ENCODE measurements at places on chromosomes 12 and 14.

GRCh38 chr14:50213795-50214194 lies 17.6 kb downstream of the SOS2 start:
- no peak for DNase-seq

- no peak for DNase-seq
Observed at GRCh38 chr12:50639721-50640120, 124.2 kb upstream of the ATF1 start.

GRCh38 chr12:123083661-123084571 lies 67.0 kb downstream of the PITPNM2 start:
- DNase-seq, result no peak

- no peak for DNase-seq
Observed at GRCh38 chr14:94312481-94313246, 10.5 kb downstream of the SERPINA6 start.

GRCh38 chr14:28751467-28752058 lies 15.0 kb upstream of the FOXG1 start:
- DNase-seq, result no peak

GRCh38 chr12:66915306-66915904 lies 236.5 kb upstream of the GRIP1 start:
- no peak for DNase-seq

- DNase-seq, result no peak
Observed at GRCh38 chr14:81437244-81437643, 37.1 kb upstream of the STON2 start.

GRCh38 chr12:42588524-42589464 lies 752 bp downstream of the PRICKLE1 start:
- DNase-seq, result no peak

GRCh38 chr12:9325471-9325870 lies 117.3 kb upstream of the PZP start:
- no peak for DNase-seq

DNA sequence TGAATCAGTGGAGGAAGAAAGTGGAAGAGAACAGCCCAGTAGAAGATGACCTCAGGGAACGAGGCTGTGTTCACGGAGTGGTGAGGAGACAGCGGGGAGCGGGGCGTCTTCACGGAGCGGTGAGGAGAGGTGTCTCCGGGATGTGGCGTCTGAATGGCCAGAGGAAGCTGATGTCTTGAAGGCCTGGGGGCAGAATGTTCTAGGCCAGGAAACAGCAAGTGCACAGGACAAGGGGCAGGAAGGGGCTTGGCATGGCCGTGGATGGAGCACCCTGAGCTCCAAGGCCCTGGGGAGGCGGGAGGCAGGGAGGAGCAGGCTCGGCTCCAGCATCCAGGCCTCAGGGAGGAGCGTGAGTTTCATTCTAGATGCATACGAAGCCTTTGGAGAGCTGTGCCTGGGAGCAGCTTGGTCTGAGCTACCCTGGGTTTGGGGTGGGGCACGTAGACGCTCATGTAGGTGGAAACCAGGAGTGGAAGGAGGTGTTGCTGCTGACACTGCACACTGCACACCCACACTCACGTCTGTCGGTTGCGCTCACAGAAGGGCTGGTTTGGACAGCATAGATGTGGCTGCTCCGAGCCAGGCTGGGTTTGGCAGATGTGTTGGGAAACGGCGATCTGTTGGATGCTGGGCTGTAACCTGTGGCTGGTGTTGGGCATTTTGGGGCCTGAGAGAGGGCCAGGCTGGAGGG lies 131.6 kb downstream of the ADGRD1 start:
- DNase-seq, result no peak

DNA sequence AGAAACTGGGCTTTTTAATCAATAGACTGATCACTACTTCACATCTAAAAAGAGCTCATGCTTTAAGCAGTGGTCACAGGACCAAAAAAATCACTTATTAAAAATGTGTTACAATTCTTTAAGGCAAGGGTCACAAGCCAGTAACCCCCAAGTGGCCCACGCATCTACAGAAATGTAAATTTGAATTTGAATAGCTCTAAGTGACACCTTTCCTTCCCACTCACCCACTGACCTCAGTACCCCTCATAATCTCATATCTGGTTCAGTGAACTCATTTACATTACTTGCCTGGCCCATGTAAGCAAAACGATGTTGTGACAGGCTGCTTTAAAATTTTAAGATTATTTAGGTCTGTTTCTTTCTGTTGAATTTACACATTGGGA lies 27.4 kb downstream of the NELL2 start:
- no peak for DNase-seq

DNA sequence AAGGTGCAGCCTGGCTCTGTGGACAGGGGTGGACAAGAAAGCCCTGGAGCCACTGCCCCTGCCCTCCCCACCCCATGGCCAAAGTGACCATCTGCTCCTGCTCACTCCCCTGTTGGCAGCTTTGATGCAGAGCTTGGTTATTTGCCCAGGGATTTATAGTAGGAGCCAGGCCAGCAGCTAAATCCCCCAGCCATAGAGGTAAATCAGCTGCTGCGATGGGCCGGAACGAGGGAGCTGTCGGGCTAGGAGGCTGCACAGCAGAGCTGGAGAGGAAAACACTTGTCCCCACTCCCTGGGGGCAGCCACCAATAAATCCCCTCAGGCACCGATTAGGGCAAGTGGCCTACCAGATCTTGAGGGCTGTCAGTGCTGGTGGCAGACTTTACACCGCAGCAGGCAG lies 26.0 kb downstream of the SMUG1 start:
- no peak for DNase-seq
